ENCODE measurements at places on chromosomes 11 and 22. TPM values are rescaled to one million over a fixed set of nuclear protein-coding genes. Genes with fewer than 3 reads are reported as not detected.

DNA sequence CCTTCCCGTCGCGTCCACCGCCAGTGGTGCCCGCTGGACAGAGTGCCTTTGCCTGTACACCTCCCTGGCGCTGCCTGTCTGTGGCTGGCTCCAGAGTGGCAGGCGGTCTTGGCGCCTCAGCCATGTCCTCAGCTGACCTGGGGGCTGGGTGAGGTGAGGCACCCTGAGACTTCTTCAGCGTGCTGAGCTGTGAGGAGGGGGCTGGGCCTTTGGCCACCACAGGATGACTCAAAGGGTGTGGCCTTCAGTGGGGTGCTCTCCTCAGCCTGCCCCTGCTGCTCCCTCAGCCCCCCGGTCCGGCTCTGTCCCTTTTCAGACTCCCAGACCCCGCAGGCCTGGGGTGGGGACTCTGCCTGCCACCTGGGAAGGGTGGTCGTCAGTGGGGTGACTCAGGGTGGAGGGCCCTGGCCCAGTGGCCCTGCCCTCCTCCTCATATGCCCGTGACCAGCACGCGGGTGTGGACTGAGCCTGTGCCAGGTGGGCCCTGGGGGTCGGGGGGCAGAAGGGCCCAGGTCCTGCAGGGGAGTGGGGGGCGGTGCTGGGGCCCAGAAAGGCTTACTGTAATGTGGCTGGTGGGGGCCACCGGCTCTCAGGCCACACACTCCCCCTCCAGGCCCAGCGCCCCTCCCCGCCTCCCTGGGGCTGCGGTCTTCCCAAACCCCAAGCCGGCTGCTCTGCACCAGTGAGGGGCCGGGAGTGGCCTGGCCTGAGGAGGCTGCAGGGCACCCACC, 15.9 kb downstream of the CRELD2 start:
- peak; percentile 75 for DNase-seq

DNA sequence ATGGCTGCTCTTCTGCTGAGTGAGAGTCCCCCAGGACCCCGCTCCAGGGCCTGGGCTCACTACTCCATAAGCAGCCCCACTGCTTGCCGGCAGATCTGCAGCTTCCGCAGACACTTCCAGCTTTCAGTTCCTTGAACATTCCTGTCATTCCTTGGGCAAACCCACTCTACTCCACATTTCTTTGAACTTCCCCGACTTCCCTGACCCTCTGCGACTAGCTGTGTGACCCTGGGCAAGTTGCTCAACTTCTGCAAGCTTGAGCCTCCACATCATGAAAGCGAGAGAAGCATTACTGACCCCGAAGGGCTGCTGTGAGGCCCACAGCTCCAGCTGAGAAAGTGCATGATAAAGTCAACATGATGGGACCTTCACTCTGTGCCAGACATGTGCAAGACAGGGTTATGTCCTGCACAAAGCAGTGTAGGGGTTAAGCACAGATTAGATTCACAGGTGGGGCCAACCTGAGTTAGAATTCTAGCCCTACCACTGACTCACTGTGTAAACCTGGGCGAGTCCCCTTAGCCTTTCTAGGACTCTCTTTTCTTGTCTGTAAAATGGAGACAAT, 51.8 kb downstream of the THAP12 start:
- DNase-seq = no peak

GRCh38 chr22:20546541-20546950, 39.1 kb downstream of the MED15 start:
- no peak for DNase-seq

DNA sequence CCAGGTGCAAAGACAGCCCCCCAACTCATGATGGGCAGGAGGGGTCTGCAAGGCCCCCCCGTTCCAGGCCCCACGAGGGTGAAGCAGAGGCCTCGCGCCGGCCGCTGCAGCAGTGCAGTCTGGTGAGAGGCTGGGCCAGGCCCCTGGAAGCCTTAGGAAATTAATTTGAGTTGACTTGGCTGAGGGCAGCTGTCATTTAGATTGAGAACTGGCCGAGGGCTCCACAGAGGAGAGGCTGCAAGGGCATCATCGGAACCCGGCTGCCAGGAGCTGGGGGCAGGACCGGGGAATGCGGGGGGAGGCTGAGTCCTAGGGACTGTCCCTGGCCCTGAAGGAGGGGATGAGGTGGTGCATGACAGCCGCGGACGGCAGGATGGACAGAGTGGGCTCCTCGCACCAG, 39.9 kb downstream of the MN1 start:
- DNase-seq = no peak

DNA sequence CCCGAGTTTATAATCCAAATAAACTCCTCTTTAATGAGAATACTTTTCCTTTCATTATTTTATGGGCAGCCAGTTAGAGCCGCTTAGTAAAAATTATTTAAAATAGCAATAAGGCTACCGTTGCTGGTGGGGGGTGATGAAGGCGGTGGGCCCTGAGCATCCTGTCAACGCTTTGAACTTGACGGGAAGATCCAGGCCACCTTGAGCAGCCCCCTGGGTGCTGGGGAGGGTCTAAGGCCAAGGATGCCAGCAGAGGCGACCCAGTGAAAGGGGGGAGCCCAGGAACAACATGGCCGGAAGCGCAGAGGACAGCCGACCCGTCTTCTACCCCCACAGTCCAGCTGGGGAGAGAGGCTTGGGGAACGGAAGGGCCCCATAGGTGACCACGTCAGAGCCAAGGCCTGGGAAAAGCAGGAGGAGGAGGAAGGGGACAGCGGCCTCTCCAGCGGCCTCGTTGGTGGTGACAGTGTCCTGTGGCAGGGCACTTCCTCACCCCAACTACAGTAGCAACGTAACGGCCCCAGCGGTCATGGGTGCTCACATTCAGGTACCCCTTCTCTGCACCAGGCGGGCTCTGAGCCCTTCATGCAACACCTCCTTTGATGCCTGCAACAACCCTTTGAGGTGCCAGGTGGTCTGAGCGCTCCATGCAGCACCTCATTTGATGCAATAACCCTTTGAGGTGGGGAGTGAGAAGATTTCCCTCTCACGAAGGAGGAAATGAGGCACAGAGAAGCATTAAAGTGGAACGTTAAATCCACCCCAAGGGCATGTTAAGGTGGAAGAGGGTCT, 695.3 kb downstream of the TBC1D22A start:
- DNase-seq = no peak

GRCh38 chr11:115334932-115335788, 169.1 kb downstream of the CADM1 start:
- no peak for DNase-seq

DNA sequence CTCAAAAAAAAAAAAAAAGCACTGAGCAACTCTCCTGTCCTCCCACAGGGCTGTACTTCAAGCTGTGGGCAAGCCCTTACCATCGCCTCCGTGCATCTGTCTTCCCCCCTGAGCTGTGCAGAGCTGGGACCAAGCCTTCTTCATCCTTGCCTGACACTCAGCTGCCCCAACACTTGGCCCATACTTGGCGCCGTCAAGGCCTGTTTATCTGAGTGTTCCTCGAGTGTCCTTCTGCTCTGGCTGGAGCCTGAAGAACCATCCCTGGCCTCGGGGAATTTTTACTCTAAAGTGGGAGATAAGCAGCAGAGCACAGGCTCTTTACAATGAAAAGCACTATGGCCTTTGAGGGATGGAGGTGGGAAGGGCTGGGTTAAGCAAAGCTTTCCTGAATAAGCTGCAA, 1.6 kb upstream of the TIRAP start:
- no peak for DNase-seq

The TSPAN32 gene
- not detected for total RNA-seq

- no peak for DNase-seq
Measured at GRCh38 chr22:44431256-44431655, 66.8 kb downstream of the RTL6 start.

The OR52A1 gene
- not detected for total RNA-seq

GRCh38 chr11:117866526-117866925, 9.9 kb downstream of the FXYD6 start:
- no peak for DNase-seq

GRCh38 chr11:125174686-125175085, 10.1 kb downstream of the PKNOX2 start:
- DNase-seq = no peak

DNA sequence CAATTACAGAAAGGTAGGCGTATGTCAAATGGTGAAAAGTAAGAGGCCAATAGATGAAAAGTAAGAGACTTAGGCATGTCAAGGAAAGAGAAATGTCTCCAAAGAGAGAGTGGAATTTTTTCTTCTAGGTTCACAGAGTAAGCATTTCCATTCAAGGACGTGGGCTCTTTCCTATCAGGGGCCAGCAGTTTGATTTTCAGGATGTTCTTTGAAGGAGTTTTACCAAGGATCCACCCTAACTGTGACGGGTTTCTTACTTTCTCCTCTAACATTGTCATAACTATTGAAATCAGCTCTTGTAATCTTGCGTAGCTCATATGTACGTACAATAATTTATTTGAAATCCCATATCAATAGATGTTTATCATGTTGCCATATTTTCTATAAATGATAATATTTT, 2112.2 kb upstream of the RAG2 start:
- no peak for DNase-seq

DNA sequence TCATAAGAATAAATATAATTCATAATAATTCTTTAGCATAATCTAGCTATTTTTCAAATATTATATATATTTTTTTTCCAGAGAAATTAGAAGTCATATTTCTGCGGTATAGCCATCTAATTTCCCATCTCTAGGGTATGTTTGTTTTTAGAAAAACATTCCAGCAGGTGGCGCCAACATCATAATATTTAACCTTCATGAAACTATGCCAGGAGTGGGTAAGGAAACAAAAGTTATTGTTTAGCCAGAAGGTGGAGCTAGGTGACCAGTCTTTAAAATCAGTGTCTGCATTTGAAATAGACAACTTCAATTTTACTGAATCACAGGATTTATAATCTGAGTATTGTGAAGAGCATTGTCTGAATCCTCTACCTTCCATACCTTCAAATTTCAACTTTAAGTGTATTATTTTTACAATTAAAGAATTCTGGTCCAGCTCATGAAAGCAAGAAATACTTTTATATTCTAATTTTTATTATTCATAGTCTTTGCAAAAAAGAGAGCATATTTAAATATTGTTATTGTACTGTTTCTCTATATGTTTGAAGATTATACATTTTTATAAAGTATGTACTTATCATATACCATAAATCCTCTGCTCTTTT, 15.7 kb upstream of the CCDC179 start:
- DNase-seq = no peak

GRCh38 chr11:24828938-24829605, 332.2 kb downstream of the LUZP2 start:
- DNase-seq = no peak

DNA sequence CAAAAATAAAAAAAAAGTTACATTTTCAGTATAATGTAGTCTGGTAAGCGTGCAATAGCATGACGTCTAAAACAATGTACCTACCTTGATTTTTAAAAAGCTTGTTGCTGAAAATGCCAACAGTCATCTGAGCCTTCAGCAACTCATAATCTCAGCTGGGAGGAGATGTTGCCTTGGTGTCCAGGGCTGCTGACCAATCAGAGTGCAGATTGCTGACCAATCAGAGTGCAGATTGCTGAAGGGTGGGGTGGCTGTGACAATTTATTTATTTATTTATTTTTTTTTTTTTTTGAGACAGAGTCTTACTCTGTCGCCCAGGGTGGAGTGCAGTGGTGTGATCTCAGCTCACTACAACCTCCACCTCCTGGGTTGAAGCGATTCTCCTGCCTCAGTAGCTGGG, 17.8 kb downstream of the ZBED4 start:
- no peak for DNase-seq

DNA sequence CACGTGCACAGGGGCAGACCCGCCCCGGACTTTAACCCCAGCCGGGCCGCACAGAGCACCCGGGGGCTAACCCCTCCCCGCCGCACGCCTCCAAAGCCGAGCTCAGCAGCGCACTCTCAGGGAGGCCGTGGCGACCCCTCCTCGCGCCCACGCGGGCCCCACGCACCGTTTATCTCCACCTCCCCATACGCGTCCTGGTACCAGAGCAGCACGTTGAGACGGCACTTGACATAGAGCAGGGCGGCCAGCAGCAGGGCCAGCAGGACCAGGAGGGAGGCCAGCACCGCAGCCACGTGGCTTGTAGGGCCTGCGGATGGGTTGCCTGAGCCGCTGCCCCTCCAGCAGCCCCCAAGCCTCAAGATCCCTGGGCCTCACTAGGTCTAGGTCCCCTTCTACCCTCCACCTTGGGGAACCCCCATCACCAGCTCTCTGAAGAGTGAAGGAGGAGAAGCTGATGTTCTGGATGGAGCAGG, 7.1 kb downstream of the SIGIRR start:
- DNase-seq = no peak

The OR51L1 gene
- not detected for total RNA-seq

The TYR gene
- total RNA-seq = not detected

DNA sequence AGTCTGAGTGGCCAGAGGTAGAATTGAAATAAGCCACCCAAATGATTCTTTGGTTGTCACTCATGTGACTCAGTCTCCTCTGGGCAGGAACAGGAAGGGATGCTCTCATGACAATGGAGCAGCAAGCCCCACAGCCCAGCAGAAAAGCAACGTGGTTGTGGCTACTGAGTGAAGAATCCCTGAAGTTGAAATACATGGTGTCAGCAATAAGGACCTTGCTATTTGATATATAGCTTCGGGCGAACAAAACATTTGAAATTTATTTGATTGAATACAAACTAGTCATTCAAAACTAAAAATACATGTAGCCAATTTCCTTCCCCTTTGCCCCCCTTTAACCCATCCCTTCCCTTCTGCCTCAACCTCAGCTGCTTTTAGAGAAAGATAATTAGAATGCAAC, 14.5 kb upstream of the DTX4 start:
- no peak for DNase-seq

GRCh38 chr22:36745301-36745995, 30.5 kb downstream of the IFT27 start:
- no peak for DNase-seq

DNA sequence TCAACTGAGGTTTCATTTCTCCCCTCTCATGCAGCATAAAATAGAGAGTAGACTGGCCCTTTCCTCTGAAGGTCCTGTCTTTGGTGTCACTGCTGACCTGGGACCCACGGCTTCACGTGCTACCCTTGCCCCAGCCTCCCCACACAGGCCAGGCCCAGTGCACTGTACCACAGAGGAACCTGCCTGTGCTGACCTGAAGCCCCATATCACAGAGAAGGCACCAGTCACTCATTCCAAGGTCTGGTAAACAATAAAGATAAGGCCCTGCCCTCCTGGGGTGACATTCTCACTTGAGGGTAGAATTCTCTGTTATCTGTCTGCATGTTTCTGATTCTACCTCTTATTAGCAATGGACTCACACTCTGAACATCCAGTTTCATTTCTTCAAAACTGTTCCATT, 51.3 kb downstream of the RPL27A start:
- DNase-seq = no peak
